ENCODE measurements at places on chromosomes 16 and 17. TPM values are rescaled to one million over a fixed set of nuclear protein-coding genes. Genes with fewer than 3 reads are reported as not detected.

DNA sequence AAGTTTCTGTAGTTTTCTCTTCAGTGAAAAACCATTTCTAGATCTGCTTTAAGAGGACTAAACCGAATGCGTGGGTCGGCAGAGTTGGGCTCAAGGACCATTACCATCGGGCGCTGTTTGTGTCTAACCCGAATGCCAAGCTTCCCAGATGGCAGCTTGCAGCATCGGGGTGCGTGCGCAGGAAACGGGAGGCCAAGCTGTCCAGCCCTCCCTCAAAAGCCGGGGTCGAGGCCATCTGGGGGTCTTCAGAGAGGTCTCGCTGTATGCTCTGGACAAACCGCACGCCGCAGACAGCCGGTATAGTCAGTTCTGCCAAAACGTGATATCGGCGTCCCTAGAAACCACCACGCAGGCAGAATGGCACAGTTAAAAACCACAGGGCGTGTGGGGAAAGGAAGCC is 178.8 kb downstream of the BANP start:
- H3K27me3 ChIP-seq: no peaks in the 10 kb centered on the region
- no peak overlapping the region for H3K4me3 ChIP-seq
- no peaks in the 10 kb centered on the region for H3K4me1 ChIP-seq
- H3K27ac ChIP-seq: no peak overlapping the region

DNA sequence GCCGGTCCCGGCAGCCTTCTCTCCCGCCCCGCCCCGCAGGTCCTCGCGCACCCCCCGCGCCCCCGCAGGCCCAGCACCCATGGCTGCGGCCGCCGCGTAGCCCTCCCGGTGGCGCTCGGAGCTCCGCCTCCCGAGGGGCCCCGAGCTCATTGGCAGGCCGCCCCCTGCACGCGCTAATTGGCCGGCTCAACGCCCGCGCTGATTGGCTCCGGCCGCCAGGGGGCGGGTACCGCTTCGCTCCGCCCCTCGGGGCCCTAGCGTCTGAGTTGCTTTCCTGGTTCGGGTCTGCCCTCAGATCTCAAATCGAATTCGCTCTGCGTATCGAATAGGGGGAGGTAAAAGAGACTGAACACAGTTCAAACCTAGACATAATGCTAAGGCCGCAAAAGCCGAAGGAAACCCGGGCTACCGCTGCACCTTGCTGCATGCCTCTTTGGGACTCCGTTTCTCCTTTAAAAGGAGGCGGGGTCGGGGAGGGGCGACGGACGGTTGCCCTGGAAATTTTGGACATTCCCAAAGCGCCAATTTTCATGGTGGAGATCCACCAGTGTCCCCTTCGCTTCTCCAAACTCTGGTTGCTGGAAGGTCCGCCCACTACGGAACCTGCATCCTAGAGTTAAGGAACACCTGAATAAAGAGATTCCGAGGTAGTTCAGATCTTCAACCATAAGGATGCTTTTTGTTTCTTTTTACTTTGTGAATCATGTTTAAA is at the start of gene DEXI:
Gene DEXI, minus strand, starts transcription at position 117 of the 712 bp plus-strand sequence. CDS start 463 bp downstream, outside the sequence.
- peaks cover 24% of the 10 kb centered on the region for H3K4me1 ChIP-seq
- H3K27ac ChIP-seq: peak within 1 kb of the TSS; percentile 83
- H3K27me3 ChIP-seq: no peaks in the 10 kb centered on the region
- H3K4me3 ChIP-seq: peak within 1 kb of the TSS; percentile 60
- H3K36me3 ChIP-seq: no peaks in the 10 kb centered on the region

- H3K36me3 ChIP-seq: peaks cover 6% of the 10 kb centered on the region
- no peak for DNase-seq
- H3K27ac ChIP-seq: peak overlapping the region; percentile 88
- peak overlapping the region; percentile 74 for H3K4me3 ChIP-seq
- H3K4me1 ChIP-seq: peaks cover 11% of the 10 kb centered on the region
These were observed 611 bp upstream of the ANKRD40 start for GRCh38 chr17:50708050-50709000.

- H3K27ac ChIP-seq: no peak overlapping the region
- no peaks in the 10 kb centered on the region for H3K27me3 ChIP-seq
- DNase-seq: no peak
- no peak overlapping the region for H3K4me3 ChIP-seq
- H3K4me1 ChIP-seq: no peaks in the 10 kb centered on the region
- no peaks in the 10 kb centered on the region for H3K36me3 ChIP-seq
These were observed 208.3 kb upstream of the PMFBP1 start for GRCh38 chr16:72380283-72380682.

- no peak overlapping the region for H3K4me3 ChIP-seq
- no peaks in the 10 kb centered on the region for H3K4me1 ChIP-seq
- no peak for DNase-seq
- no peak overlapping the region for H3K27ac ChIP-seq
- no peaks in the 10 kb centered on the region for H3K27me3 ChIP-seq
These were observed 83.9 kb downstream of the SOX9 start for GRCh38 chr17:72204742-72205141.

KRTAP4-5 gene
- not detected for total RNA-seq

- no peaks in the 10 kb centered on the region for H3K27me3 ChIP-seq
- no peak overlapping the region for H3K4me3 ChIP-seq
- no peak for DNase-seq
- H3K4me1 ChIP-seq: no peaks in the 10 kb centered on the region
These were observed 53.9 kb upstream of the MON1B start for GRCh38 chr16:77137045-77137444.

- no peak overlapping the region for H3K4me3 ChIP-seq
- peaks cover 79% of the 10 kb centered on the region for H3K36me3 ChIP-seq
- H3K27me3 ChIP-seq: no peaks in the 10 kb centered on the region
- H3K4me1 ChIP-seq: peaks cover 17% of the 10 kb centered on the region
- H3K27ac ChIP-seq: no peak overlapping the region
- no peak for DNase-seq
These were observed 30.9 kb downstream of the AKAP1 start for GRCh38 chr17:57115916-57116315.

DNA sequence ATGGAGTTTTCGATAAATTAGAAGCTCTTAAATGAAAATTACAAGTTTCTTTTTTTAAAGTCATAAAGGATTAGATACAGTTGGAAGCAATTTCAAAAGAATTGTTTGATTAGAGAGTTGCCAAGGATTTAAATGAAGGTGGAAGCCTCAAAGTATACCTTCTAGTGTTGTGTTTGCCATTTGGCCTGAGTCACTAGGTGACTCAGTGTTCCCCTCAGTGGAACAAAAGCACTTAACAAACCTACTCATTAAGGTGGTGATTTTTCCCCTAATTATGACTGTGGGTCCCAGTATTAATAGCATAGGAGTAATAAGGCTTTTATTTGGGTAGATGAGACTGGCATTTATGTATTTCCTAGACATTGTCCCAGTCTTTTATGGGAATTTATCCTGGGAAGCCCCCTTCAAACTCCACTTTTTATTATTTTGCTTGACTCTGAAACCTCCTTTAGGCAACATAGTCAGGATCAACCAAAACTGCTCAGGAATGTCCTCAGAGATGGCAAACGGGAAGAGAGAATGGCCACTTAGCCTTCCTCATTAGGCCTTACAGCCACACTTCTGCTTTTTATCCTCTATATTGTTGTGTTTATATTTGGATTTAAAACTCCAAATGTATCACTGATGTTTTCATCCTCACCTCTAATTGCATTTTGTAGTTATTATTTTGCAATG is 161.0 kb downstream of the FTO start:
- no peaks in the 10 kb centered on the region for H3K27me3 ChIP-seq
- H3K36me3 ChIP-seq: peaks cover 9% of the 10 kb centered on the region
- no peaks in the 10 kb centered on the region for H3K4me1 ChIP-seq
- no peak for DNase-seq
- H3K4me3 ChIP-seq: no peak overlapping the region

DNA sequence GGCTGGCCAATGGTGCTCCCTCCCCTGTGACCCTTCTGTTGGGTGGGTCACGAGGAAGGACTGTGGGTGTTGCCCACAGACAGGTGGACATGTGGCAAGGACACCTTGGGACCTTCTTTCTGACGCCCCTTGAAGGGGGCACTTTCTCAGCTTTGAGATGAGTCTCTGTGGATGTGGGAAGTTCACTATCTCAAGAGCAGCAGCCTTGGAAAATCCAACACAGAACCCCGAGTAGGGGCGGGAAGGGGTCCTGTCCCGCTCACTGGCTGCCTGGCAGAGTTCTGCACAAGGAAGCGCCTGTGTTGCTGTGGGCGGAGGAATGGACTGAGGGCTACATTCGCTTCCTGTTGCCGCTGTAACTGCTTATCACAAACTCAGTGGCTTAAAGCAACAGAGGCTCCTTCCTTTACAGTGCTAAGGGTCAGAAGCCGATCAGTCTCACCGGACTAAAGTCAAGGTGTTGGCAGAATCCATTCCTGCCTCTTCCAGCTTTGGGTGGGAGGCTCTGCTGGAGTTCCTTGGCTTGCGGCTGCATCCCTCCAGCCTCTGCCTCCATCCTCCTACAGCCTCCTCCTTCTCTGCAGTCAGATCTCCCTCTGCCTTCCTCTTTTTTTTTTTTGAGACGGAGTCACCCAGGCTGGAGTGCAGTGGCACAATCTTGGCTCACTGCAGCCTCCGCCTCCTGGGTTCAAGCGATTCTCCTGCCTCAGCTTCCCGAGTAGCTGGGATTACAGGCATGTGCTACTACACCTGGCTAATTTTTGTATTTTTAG is 305.2 kb downstream of the SEC14L1 start:
- H3K27me3 ChIP-seq: no peaks in the 10 kb centered on the region
- H3K4me3 ChIP-seq: no peak overlapping the region
- peak overlapping the region; percentile 39 for H3K27ac ChIP-seq
- H3K36me3 ChIP-seq: no peaks in the 10 kb centered on the region
- peaks cover 6% of the 10 kb centered on the region for H3K4me1 ChIP-seq

- no peaks in the 10 kb centered on the region for H3K36me3 ChIP-seq
- H3K4me3 ChIP-seq: no peak overlapping the region
- no peak for DNase-seq
- no peaks in the 10 kb centered on the region for H3K27me3 ChIP-seq
These were observed 117.9 kb upstream of the GPR139 start for GRCh38 chr16:20191566-20191965.

KCNH4 gene
- not detected for total RNA-seq

SLC25A10 gene
- total RNA-seq: 0.53 TPM

DNA sequence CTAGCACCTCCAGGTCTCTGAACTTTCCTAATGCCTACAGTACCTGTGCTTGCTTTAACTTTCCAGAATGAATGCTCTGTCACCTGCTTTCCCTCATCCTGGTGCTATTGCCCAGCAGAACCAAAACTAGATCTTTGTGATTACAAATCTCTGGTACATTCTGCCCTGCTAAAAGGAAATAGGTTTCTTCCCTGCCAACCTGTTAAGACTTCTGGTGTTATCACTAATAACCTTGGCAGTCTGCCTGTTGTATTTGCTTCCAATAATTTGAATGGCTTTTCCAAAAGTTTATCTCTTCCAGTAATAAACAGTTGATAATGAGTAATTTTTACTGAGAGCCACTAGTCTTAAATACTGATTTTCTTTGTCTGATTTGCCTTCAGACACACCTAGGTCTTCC is 15.4 kb downstream of the PDZD9 start:
- H3K4me3 ChIP-seq: no peak overlapping the region
- no peak overlapping the region for H3K27ac ChIP-seq
- peaks cover 29% of the 10 kb centered on the region for H3K36me3 ChIP-seq
- no peak for DNase-seq
- H3K4me1 ChIP-seq: no peaks in the 10 kb centered on the region
- H3K27me3 ChIP-seq: no peaks in the 10 kb centered on the region

PEMT gene
- total RNA-seq: 690 TPM

GRCh38 chr16:88929091-88929445 is 47.9 kb downstream of the CBFA2T3 start:
- H3K4me1 ChIP-seq: peaks cover 2% of the 10 kb centered on the region
- H3K27ac ChIP-seq: no peak overlapping the region
- H3K27me3 ChIP-seq: no peaks in the 10 kb centered on the region
- no peak for DNase-seq
- no peak overlapping the region for H3K4me3 ChIP-seq

GRCh38 chr17:70123193-70123592 is 46.1 kb upstream of the KCNJ2 start:
- no peak overlapping the region for H3K4me3 ChIP-seq
- H3K36me3 ChIP-seq: no peaks in the 10 kb centered on the region
- no peaks in the 10 kb centered on the region for H3K27me3 ChIP-seq

GRCh38 chr16:79170555-79171246 is 429.8 kb downstream of the MAF start:
- H3K4me1 ChIP-seq: no peaks in the 10 kb centered on the region
- no peak overlapping the region for H3K27ac ChIP-seq
- no peaks in the 10 kb centered on the region for H3K27me3 ChIP-seq
- DNase-seq: peak; percentile 30
- no peaks in the 10 kb centered on the region for H3K36me3 ChIP-seq

SLC5A10 gene
- total RNA-seq: not detected

- H3K27ac ChIP-seq: no peak overlapping the region
- H3K4me3 ChIP-seq: no peak overlapping the region
- no peak for DNase-seq
- peaks cover 6% of the 10 kb centered on the region for H3K4me1 ChIP-seq
These were observed 5.6 kb downstream of the RFWD3 start for GRCh38 chr16:74661064-74661463.

ESRP2 gene
- total RNA-seq: not detected

DLX4 gene
- total RNA-seq: not detected

DNA sequence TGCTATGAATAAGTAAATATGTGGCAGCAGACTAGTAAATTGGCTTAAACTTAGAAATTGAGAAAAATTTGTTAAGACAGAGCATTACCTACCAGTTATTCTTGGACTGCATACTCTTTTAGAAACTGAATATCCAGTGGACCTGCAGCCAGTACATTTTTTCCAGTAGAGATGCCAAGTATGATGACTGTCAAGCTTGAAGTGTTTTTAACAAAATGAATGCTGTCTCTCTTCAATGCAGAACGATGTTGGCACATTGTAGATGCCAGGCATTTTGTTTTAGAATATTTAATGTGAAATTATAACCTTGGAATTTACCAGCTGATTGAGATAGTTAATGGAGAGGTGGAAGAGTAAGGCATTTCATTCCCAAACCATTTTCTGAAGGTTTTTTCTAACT is 52.5 kb downstream of the NFAT5 start:
- DNase-seq: no peak
- no peak overlapping the region for H3K4me3 ChIP-seq
- peak overlapping the region; percentile 64 for H3K27ac ChIP-seq
- H3K36me3 ChIP-seq: no peaks in the 10 kb centered on the region
- peaks cover 36% of the 10 kb centered on the region for H3K4me1 ChIP-seq

- DNase-seq: no peak
- no peaks in the 10 kb centered on the region for H3K27me3 ChIP-seq
- no peak overlapping the region for H3K27ac ChIP-seq
- no peaks in the 10 kb centered on the region for H3K36me3 ChIP-seq
These were observed 13.1 kb upstream of the MSI2 start for GRCh38 chr17:57243171-57243622.

- H3K36me3 ChIP-seq: no peaks in the 10 kb centered on the region
- H3K27ac ChIP-seq: no peak overlapping the region
- no peak overlapping the region for H3K4me3 ChIP-seq
- no peaks in the 10 kb centered on the region for H3K27me3 ChIP-seq
- H3K4me1 ChIP-seq: peaks cover 4% of the 10 kb centered on the region
These were observed 28.0 kb downstream of the NFAT5 start for GRCh38 chr16:69593751-69594255.

DNA sequence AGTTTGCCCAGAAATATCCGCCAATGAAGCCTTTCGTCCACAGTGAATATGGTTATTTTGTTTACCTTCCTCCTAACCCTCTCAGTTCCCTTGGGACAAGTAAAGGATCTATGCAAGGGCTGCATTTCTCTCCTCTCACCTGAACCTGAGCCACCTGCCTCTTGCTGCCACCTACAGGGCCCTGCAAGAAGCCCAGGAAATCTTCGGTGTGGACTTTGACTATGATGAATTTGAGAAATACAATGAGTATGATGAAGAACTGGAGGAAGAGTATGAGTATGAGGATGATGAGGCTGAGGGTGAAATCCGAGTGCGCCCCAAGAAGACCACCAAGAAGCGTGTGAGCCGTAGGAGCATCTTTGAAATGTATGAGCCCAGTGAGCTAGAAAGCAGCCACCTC is 14.0 kb downstream of the SUPT6H start:
- H3K27me3 ChIP-seq: no peaks in the 10 kb centered on the region
- DNase-seq: no peak
- no peak overlapping the region for H3K27ac ChIP-seq
- peaks cover 95% of the 10 kb centered on the region for H3K36me3 ChIP-seq
- H3K4me1 ChIP-seq: no peaks in the 10 kb centered on the region

SPAG5 gene
- total RNA-seq: 1.6 TPM

WNK4 gene
- not detected for total RNA-seq
